IPS DF 6.9 (cell line): ENCODE measurements at places on chromosomes 1 and 21.

DNA sequence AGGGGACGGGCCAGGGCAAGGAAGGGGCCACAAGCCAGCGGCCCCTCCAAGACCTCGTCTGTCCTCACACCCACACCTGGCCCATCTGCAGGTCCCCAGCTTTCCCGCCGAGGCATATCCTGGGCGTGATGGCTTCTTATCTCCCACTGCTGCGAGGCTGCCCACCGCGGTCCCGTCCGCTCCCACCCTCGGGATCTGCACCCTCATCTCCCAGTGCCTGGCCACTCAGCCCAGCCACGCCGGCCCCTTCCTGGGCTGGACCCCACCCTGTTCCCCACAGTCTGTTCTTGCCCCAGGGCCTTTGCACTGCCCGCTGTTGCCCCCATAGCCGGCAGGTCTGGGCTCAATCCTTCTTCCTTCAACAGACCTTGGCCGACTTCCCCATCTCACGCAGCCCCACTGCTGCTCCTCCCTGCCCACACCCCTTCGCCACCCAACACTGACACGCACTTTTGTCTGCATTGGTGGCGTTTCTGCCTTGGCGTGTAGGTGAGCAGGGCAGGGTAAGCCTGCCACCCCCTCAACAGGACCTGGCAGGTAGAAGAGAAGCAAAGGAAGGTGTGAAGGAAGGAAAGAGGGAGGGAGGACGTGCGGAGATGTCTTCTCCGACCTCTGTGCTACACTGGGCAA lies 4.4 kb upstream of the TTC34 start:
- DNase-seq, result no peak

DNA sequence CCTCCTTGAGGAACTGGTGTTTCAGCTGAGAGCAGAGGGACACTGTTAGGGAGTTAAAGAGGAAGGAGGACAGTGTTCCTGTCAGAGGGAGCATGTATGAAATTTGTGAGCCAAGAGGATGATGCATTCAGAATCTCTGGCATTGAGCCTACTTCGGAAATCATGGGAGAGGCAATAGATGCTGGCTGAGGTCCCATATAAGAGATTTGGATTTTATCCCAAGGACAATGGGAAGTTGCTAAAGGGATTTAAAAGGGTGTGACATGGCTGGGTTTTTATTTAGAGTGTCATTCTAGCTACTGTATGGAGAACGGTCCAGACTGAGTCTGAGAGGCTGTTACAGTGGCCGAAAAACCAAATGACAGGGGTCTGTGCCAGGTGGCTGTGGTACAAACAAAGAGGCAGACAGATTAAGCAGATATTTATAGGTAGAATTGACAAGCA lies 403.2 kb upstream of the B3GALT2 start:
- no peak for DNase-seq

- DNase-seq, result no peak
Measured at GRCh38 chr1:19240673-19241538, 10.4 kb downstream of the EMC1 start.

DNA sequence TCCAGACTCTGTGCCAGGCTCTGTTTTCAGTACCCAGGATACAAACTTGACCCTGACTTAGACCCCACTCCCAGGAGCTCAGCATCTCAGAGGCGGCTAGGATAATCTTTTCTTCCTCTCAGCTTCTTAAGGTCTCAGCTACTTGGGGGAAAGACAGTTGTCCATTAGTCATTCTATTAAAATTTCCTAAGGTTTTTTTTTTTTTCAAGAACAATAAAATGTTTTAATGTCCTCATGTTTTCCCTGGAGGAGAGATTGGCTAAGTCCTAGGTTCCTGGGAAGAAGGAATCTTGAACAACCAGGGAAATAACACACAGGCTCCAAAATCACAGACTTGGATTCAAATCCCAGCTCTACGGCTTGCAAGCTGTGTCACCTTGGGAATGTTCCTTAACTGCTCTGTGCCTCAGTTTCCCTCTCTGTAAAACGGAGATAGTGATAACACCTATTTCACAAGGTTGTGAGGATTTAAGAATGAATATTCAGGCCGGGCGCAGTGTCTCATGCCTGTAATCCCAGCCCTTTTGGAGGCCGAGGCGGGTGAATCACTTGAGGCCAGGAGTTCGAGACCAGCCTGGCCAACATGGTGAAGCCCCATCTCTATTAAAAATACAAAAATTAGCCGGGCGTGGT lies 33.0 kb downstream of the CDK18 start:
- no peak for DNase-seq

GRCh38 chr1:53057127-53057526 lies 4.9 kb upstream of the PODN start:
- DNase-seq, result no peak

GRCh38 chr1:6094801-6095505 lies 49.3 kb downstream of the KCNAB2 start:
- no peak for DNase-seq

GRCh38 chr21:25646474-25646873 lies 7.4 kb downstream of the JAM2 start:
- no peak for DNase-seq

DNA sequence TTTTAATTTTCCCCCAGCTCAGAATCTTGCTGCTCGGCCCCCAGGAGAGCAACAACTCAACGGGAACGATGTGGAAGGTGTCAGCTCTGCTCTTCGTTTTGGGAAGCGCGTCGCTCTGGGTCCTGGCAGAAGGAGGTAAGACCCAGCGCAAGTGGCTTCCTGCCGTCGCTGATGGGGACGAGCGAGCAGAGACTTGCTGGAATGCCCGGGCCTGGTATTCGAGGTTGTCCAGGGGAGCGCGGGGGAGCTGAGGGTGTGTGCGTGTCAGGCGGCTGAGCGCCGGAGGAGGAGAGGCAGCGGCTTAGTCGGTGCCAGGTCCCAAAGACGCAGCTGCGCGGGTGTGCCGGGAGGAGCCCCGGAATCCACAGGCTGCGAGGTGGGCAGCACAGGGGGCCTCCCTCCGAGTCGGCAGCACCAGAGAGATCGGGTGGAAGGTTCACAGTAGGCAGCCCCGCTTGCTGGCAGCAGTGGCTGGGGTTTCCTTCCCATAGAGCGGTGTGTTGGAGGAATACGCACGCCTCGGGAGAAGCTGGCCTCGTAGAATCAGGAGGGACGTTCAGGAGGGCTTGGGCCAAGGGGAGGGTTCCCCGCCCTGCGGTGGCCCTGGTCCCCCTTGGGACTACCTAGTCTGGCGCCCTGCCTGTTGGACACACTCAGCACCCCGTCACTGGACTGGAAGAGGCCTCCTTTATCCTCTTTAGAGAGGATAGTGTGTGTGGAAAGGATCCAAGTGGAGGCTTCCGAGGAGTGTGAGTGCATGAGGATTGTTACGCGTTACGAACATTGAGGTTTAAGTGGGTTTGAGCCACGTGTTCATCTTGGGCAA lies 547 bp downstream of the PDPN start:
- no peak for DNase-seq

GRCh38 chr1:97145321-97145956 lies 423.9 kb downstream of the PTBP2 start:
- DNase-seq, result no peak

GRCh38 chr1:17215545-17215890 lies 10.6 kb downstream of the PADI1 start:
- DNase-seq, result no peak

DNA sequence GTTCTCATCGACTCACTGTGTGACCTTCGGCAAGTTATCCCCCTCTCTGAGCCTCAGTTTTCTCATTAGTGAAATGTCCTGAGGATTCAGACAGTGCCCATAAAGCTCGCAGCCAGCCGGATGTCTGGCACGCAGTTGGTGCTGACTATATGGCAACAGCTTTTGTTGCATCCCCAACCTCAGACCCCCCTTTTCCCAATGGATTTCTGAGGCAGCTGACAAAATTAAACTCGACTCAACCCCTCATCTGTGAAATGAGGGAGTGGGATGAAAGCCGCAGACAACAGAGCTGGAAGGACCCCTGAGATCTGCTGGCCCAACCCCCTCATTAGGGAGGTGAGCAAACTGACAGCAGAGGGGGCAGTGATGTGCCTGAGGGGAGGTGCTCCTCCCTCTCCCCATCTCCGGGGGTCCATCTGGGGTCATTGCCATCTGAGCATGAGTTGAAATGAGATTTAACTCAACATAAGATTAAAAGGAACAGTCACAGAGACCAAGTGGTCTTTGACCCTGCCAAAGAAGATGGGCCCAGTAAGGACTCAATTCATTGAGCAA lies 40.4 kb downstream of the NKAIN1 start:
- no peak for DNase-seq

GRCh38 chr1:180252638-180253536 lies 22.8 kb downstream of the LHX4 start:
- no peak for DNase-seq

DNA sequence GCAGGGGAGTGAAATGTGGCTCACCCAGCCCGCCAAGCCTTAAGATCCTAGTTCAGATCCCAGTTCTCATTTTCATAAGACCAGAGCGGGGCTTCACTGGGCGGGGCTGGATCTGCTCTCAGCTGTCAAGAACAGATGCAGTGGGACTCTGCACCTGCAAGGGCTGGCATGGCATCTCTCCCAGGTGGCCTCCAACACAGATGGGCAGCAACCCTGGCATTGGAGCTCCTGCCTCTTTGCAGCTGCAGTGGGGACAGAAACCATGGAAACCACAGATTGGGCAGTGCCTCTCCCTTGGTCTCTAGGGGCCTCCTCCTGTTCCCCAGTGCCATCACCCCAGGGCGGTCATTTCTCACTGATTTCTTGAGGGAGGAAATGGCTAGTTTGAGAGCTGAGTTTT lies 267.7 kb downstream of the PRDM2 start:
- DNase-seq, result no peak

DNA sequence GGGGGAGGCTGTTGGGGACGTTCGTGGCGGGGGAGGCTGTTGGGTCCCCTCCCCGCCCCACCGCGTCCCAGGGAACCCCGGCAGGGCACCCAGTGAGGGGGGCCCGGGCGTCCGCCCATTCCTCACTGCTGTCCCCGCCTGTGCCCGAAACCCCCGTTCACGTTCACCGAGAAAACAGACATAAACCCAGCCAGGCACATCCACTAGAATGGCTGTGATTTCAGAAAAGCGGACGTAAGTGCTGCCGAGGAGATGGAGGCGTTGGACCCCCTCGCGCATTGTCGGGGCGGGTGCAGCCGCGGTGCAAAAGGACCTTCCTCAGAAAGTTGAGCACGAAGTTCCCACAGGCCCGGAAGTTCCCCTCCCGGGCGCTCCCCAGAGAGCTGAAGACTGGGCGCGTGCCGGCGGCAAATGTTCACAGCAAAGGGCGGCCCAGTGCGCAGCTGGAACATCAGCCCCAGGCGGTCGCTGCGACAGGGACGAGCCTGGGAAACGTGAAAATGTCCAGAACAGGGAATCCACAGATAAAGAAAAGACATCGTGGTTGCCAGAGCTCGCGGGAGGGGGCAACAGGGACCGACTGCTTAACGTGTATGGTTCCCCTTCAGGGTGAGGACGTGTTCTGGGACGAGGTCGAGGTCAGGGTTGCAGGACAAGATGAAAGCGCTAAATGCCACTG lies 18.5 kb upstream of the SAMD11 start:
- no peak for DNase-seq

DNA sequence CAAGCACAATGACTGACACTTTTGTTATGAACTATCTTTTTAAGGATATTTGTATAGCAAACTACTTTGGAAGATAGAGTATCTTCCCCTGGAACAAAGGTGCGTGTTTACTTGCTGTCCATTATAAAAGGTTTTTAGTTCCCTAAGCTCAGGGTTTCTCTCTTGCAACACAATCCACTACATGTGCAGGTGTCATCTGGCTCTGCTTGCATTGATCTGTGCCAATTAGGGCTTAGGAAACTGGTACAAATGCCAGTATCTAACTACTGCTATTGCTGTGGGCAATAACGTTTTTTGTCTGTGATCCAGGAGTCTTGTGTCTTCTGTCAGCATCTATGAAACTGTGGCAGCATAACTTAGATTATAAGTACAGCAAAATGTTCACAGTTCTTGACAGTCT lies 68.3 kb upstream of the ABCD3 start:
- no peak for DNase-seq

DNA sequence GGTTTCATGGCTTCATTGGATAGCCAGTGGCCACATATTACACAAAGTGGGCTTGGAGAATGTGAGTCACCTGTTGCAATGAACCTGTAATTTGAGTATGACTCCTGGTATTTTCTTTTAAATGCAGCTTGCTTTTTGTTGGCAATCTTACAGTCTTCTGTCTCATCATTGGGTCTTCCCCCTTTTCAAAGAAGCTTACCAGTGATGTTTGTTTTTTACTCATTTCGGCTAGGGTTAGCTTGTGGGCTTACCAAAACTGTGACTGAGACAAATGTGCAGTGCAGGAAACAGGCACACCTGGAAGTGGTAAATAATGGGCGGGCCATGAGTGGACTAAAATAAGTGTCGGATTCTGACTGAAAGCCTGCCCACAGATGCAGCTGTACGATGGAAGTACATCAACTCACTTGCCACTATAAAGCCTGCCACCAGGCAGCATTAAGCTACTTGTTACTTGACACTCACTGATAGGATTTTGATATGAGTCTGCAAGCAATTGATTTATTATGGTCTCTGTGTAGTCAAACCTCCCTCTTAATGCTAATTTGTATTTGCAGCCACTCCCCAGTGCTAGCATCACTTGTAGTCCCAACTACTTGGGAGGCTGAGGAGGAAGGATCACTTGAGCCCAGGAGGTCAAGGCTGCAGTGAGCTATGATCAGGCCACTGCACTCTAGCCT lies 4.2 kb downstream of the HHAT start:
- DNase-seq, result no peak

DNA sequence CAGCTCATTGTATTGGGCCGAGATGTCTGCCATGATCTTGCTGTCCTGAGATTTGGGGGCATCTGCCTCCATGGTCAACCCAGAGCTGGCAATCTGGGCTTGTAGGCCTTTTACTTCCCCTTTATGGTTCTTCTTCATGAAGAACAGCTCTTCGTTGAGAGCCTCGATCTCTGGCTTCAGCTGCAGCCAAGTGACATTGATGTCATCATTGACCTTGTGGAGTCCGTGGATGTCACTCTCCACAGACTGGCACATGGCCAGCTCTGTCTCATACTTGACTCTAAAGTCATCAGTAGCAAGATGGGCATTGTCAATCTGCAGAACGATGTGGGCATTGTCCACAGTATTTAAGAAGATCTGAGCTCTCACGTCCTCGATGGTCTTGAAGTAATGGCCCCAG lies 29.2 kb downstream of the RAP1A start:
- no peak for DNase-seq

DNA sequence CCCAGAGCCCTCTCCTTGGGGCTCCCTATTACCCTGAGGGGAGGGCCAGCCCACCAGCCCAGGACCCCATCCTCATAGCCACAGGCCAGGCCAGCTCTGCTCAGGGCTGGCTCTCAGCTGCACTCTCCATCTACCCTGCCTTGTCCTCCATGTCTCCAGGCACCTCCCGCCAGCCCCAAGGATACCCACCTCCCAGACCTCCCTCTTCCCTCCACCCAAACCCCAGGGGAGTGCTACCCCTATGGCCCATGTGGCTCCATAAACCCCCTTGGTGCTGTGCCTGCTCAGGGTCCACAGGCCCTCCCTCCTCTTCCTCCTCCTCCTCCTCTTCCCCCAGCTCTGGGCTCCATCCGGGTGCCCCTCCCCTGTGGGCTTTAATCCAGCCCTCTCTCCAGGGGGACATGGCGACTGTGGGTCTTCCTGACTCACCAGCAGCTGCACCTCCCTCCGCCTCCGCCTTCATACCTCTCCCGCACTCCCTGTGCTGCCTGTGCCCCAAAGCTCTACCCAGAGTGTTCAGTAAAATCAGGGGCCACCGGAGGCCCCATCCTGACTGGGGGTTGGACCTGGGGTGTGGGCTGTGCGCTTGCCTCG lies 9.1 kb downstream of the YBEY start:
- DNase-seq, result no peak

- no peak for DNase-seq
Measured at GRCh38 chr1:85058311-85058710, 10.0 kb upstream of the MCOLN3 start.
